GM20000 (cell line): ENCODE measurements at places on chromosomes 16 and 17.

GRCh38 chr16:80047842-80048241, 447.3 kb upstream of the MAF start:
- DNase-seq = no peak

GRCh38 chr16:3964686-3965290, 84.3 kb upstream of the CREBBP start:
- no peak for DNase-seq

DNA sequence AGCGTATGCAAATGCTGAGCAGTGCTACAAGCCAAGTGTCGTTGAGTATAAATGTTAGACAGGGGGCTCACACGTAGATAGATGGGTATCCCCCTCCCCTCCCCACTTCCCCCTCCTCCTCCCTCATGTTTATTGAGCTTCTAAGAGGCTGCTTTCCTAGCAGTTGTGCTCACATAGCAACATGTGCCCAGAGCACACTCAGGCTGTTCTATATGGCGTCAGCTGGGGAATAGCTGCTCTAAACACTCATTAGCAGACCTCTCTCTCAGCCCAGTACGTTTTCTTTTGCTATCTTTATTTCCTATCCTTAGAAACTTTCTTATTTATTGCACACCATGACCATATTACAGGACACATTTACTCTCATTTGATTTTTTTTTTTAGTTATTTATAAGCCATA, 1.8 kb downstream of the KCNJ2 start:
- DNase-seq = no peak

DNA sequence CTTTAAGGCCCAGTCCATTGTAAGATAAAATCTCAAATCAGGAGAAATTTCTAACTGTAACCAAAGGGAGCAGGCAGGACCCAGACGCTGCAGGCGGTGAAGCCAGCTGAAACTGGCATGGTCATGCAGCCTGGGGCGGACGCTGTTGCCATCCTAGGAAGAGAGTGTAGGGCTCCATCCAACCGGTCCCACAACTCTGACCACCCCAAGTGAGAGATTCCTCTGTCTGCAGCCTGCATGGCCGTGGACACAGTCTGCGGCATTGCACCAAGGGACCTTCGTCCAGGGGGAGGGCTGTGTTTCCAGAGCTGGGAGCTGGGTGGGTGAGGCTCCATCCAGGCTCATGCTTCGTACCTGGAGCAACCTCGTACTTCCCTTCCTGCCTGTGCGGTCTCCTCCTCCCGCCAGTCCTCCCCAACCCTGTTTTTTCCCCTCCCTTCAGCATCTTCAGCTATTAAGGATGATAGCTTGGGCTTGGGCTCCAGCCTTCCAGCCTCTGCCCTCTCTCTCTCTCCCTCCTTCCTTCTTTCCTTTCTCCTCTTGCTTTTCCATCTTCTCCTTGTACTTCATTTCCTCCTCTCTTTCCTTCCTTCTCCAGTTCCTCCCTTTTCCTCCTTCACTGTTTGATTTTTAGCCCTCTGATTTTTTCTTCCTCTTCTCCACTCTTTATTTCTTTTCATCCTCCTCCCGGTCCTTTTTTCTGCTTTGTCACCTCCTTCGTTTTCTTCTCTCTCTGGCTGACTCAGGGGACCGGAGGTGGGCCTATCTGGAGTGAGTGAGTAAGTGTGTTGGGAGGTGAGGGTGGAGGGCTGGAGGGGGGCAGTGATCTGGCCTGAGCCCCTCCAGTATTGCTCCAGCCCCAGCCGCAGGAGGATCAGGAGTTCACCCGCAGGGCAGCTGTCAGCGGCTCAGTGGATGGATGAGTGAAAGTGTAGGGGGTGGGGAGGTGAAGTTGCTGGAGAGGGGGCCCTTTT, 17.0 kb upstream of the LHX1 start:
- no peak for DNase-seq

GRCh38 chr17:17159571-17159970, 46.6 kb downstream of the PLD6 start:
- no peak for DNase-seq

DNA sequence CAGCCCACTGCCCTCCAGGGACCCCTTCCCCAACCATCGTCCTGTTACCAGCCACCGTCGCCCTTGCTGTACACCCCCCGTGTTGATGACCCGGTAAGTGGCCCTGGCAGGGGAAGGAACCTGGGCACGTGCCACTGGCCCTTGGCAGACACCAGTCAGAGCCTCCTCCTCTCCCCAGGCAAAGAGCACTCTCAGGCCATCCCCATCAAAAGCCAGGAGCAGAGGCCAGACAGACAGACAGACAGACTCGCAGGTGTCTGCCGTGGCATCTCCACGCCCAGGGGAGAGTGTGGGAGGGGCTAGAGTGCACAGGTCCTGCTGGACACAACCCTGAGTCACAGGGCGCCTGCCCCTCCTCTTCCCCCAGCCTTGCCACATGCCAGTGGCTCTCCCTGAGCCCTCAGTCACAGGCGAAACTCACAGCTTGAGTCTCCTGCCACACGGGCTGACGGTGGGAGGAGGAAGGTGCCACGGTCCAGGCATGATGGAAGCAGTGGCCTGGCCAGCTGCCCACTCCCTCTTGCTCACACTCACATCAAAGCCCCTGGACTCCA, 7.8 kb downstream of the CLCN7 start:
- DNase-seq = no peak

- no peak for DNase-seq
Measured at GRCh38 chr16:9778849-9779248, 403.4 kb downstream of the GRIN2A start.

GRCh38 chr16:70736465-70737376, 50.9 kb upstream of the MTSS2 start:
- no peak for DNase-seq

DNA sequence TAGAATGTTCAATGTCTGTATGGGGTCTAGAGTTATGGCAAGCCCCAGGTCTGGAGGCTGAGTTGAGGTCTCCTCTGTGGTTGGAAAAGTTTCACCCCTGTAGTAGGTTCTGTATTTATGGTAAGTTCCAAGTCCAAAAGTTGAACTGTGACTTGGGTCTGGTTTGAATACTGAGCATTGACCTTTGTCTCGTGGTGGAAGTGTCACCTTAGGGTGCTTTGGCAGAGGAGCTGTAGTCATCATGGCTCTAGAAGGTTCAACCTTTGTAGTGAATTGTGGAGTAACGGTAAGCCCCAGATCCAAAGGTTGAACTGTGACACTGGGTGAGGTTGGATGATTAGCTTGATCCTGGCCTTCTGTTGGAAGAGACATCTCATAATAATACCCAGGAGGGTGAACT, 17.6 kb downstream of the RDM1 start:
- no peak for DNase-seq

- no peak for DNase-seq
Measured at GRCh38 chr17:2906901-2907300, 110.7 kb downstream of the RAP1GAP2 start.

GRCh38 chr17:80379348-80379747, 35.6 kb upstream of the ENDOV start:
- DNase-seq = no peak

DNA sequence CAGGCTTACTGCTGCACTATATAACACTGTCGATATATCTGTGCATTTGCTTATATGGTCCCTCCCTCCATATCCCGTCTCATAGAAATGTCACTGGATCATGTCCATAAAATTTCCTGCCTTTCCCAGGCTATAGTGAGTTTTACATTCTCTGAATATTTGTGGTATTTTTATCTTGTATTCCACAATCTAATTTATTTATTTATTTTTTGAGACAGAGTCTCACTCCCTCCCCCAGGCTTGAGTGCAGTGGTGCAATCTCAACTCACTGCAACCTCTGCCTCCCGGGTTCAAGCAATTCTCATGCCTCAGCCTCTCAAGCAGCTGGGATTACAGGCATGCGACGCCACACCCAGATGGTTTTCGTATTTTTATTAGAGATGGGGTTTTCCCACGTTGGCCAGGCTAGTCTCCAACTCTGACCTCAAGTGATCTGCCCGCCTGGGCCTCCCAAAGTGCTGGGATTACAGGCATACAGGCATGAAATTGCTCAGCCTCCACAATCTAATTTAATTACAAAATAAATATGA, 12.9 kb downstream of the TRIM37 start:
- DNase-seq = no peak
